ENCODE measurements at places on chromosomes 7 and 10.

GRCh38 chr10:71512312-71512711 lies 115.6 kb downstream of the CDH23 start:
- no peak for DNase-seq

DNA sequence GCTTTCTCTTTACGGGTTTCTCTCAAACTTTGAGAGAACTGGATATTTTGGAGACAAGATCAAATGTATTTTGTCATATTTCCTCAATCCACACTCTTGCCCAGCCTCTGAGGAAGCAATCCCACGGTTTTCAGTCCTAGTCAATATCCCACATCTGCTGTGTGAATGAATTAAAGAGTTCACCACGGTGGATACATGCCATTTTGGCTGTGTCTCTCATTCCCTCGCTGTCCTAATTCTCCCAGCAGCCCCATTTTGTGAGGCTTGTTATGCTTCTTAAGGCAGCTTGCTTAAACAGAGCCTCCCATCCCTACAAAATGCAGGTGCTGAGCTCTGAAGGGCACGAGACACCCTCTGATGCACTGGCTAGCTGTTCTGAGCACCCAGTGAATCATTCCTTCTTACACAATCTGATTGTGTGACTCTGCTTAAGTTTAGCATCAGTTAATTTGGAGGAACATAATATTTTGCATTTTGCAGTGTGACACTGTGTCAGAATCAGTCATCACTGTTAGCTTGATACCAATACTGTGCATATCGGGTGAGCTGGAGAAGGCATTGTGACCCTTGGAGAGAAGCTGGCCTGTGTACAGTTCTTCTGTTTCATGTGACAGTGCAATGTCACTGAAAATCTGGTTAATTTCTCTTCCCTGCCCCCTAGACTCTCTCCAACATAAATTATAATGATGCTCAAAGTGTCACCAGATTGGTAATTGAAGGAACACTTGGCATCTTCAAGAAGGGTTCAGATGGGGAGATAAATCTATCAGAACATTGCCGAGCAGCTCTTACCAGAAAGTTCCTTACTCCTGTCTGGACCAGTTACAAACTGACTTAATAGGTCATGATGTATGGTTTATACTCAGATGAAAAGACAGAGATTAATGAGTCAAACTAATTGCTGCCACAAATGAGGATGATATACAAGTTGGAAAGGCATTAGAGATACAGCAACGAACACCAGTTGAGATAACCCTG lies 103.7 kb upstream of the AOAH start:
- no peak for DNase-seq

- no peak for DNase-seq
Observed at GRCh38 chr7:86844608-86845007, 200.9 kb downstream of the GRM3 start.

DNA sequence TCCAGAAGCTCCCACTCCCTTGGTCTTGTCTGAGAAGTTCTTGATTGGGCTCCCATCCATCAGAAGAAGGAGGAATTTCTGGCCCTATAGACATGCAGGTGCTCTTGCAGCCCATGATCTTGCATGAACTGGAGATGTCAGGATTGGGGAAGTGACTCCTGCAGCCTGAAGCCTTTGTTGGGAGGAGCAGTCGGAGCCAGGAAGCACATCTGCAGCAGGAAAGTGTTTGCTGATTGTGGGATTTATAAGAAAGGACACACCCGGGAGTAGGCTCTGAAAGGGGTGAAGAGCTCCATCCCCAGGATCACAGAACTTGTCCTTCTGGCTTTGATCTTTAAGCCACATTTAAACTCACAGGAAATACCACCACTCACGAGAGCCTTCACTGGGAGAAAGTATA lies 185.2 kb downstream of the DYNC1I1 start:
- DNase-seq, result no peak

DNA sequence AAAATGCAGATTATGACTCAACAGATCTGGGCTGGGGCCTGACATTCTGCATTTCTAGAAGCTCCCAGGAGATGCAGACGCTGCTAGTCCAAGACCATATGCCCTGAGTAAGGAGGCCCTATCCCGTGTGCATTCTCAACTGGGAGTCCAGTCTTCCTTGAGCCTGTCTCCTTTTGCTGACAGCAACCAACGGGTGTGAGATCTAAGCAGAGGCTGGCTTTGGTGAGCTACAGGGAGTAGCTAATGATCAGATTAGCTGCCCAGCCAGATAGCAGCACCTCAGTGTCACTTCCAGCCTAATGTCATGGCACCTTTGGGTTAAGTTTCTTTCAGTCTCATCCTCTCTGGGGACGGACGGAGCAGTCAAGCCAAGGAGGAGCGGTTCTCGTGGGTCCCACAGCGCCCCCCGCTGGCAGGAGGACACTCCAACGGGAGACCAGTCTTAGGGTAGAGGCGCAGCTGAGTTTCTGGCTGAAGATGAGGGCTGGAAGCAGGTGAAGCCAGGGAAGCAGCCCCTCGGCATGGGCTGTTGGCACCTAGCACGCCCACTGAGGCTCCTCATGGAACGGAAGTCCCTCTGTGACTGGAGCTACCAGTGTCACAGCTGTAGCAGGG lies 154.0 kb downstream of the CCDC3 start:
- no peak for DNase-seq

GRCh38 chr10:58219875-58220274 lies 47.8 kb downstream of the IPMK start:
- no peak for DNase-seq

DNA sequence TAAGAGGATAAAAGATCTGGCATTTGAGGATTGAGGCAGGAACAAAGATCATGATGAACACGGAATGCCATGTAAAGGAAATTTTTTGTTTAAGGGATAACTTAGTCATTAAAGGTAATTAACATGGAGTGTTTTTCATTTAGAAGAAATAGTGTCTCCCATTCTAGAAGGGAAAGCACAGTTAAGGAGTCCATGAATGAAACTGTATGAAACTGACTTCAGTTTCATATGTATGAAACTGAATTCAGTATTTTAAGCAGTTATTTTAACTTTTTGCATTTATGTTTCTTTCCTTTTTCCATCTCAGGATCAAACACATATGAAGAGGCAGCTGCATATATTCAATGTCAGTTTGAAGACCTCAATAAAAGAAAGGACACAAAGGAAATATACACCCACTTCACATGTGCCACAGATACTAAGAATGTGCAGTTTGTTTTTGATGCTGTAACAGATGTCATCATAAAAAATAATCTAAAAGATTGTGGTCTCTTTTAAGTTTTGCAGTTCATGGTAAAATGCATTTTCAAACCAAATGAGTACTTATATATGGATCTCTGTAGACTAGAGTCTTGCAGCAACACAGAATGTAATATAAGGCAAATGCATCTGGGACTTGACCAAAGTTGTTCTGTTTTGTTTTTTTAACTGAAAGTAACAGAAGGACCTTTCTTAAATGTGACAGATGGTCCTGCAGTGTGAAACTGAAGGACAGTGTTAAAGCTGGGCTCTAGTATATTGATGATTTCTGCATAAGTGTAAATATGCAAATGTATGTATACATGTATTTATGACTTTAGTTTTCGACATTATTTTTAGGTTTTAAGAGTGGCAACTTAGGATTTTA lies 82.6 kb downstream of the GNAI1 start:
- no peak for DNase-seq

DNA sequence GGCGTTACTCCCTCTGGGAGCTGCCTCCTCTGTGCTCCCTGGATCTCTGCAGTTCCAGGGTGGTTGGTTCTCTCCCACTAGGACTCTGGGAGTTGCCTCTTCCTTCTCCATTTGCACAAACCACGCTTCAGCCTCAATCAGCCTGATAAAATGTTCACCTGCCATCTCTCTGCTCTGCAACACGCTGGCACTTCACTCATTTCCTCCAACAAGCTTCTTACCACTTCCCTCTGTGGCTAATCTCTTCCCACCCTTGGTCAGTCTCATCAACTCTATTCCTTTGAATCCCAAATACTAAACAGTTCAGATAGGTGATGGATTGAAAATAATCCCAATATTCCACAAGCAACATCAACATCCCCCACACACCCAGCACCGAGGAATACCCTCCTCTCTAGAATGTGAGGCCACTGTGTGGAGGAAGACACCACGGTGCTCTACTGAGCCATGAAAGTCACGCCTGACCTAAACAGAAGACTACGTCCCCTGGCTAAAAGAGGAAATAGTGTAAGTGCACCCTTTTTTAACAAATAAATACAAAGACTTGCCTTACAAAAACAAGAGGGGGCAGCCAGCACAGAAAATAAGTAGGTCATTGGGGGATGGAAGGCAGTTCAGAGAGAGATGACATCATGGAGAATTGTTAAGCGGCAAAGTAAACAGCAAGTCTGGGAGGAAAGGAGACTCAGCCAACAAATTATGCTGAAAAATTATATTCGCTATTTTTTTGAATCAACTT lies 1.9 kb upstream of the FAM170B start:
- no peak for DNase-seq

DNA sequence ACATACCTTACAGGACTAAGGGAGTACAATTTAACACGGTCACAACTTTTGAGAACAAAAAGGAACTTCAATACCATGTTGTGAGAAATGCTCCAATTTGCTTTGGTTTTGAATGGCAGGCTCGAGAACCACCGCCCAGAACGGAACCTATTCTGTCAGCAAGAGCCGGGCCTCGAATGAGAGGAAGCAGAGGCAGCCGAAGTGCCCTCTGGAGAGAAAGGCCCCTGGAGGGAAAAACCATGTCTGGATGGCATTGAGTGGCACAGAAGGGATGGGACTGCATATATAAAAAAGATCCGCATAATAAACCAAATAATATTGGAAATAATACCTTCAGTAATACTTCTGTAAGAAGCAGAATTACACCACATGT lies 85.6 kb downstream of the CHST15 start:
- DNase-seq, result no peak

DNA sequence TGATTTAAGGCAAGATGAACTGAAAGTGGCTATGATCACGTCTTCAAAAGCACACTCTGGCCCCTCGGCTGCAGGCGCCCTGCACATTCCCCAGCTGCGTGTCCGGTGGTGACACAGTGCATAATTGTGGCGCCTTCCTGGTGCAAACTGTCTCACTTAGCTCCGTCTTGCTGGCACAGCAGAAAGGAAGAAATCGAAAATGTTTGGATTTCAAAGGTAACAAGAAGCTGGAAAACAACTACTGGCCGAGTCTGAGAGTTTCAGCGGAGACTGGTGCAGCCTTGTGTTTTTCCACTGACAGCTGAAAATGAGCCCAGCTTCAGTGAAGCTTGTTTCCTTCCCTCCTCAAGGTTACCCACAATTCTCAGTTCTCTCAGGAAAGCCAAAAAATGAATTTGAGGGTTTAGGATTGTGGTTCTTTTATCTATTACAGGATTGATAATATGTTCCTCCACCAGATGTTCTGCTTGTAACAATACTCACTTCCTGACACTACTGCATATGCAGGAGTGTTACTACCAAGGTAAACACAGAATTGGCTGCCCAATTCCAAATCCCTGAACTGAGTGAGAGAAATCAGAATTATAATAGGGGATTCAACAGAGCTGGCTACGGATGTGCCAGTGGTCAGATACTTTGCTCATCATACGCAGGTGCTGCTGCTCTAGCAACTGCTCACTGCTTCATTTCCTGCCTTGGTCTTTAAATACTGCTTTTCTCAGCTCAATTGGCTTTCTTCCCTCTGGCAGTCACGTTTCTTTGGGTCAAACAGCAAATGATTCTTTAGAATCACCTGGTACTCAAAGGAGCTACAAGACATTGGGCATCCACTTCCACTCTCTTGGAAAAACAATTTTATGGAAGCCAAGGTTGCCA lies 63.7 kb downstream of the TRUB1 start:
- DNase-seq, result no peak

DNA sequence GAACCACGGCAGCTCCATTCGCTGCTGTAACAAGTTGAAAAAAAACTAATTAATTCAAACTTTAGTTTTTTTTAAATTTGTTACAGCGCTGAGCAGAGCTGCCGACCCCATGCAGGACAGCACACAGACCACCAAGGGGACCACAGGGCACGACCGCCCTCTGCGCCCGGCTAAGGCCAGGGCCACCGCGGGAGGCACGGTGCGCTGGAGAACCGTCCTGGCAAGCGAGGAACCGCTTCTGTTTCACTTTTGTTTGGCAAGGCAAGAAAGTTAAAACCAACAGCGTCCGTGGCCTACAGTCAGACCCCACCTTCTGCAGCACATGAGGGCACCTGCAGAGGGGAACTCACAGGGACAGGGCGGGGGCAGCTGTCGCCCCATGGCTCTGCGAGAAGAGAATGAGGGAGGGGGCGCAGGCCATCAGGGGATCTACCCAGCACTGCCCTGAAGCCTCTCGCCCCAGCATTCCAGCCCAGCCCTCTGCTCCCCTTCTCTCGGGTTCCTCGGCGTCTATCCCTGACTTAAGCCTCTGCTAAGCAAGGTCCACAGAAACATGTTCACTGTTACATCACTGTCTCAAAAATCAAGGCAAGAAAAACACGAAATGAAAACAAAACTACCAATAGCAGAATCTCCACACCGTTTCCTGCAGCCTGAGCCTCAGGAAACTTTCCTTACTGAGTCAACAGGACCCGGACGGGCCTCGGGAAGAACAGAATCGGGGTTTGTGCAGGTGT lies 204.4 kb downstream of the DIP2C start:
- DNase-seq, result no peak

DNA sequence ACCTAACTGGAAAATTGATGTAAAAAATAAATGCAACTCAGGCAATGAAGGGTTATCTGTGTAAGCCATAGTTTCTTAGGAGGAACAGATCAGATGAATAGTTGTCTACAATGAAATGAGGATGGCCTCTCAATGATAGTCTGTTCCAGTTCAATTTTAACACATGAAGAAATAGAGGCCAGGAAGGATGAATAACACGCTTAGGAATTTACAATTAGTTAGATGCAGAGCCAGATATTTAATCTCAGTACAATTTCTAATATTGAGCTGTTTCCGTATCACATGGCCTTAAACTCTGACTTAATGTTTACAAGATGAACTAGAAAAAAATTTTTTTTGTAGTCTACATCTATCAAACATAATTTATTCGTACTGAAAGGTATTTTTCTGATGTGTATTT lies 176.6 kb downstream of the GALNT11 start:
- DNase-seq, result peak; percentile 20

- no peak for DNase-seq
Observed at GRCh38 chr7:115124409-115124939, 202.6 kb downstream of the MDFIC start.

DNA sequence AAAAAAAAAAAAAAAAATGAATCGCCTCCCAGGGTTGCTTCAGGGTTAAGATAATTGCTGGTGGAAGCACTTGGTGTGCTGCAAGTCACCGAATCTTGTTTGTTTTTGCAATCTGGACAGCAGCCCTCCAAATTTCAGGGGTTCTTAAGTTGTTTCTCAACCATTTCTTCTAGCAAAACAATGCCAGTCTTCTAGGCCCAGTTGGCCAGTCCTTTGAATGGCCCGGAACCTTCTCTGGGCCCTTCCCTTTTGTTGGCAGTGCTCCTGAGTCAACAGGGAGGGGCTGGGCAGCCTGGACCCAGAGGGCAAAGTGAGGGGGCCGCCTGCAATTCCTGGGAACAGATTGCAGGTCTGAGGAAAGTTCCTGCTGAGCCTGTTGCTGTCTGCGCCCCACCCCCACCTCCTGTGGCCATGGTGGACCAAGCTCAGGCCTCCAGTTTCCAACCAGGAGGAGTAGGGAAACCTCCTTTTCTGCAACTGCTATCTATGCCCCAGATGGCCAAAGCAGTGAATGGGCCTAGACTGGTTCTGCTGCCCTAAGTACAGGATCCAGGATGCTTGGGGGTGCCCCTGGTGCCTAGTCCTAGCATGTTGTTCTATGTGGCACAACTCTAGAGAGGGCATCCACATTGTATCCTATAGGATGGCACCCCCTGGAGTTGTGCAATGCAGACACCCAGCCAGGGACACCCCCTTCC lies 31.4 kb upstream of the PDCD4 start:
- DNase-seq, result no peak

GRCh38 chr10:47388879-47389278 lies 4.8 kb upstream of the ZNF488 start:
- DNase-seq, result no peak

Measured in pulmonary artery endothelial cell (primary cell).